ENCODE measurements at places on chromosomes 13 and 19.
A peak's percentile ranks its signal among the peaks of the same experiment; 100 is the strongest.

GRCh38 chr19:56838909-56839651 is 1.4 kb downstream of the PEG3 start:
- peak; percentile 3 for DNase-seq

DNA sequence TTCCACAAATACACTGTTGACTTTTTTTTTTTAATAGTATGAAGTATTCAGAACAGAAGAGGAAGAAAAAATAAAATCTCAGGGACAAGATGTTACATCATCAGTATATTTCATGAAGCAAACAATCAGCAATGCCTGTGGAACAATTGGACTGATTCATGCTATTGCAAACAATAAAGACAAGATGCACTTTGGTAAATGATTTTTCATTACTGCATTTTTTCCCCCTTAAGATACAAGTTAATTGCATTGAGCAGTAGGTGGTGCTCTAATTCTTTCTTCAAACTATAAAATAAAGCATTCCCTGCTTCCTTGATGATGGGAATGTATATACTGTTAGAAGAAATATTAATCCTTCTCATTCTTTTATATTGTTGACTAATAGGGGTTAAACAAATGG is 17.1 kb downstream of the UCHL3 start:
- DNase-seq = peak; percentile 75

DNA sequence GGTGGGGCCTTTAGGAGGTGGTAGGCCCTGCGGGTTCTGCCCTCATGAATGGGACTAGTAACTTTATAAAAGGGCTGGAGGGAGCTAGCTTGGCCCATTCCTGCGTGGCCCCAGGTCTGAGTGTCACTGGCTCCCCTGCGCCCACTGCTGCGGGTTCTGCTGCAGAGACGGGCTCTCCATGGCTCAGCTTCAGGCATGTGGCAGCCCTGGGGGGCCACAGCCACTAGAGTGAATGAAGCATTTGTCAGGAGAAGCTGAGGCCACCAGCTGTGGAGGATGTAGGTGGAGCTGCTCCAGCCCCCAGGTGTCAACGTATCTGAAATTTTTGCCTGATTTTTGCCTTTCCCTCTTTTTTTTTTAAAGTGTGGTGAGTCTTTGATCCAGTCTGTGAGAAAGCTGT is 119.1 kb downstream of the SOX1 start:
- DNase-seq = no peak

- DNase-seq = no peak
Observed at GRCh38 chr13:26968431-26969341, 202.9 kb downstream of the USP12 start.

DNA sequence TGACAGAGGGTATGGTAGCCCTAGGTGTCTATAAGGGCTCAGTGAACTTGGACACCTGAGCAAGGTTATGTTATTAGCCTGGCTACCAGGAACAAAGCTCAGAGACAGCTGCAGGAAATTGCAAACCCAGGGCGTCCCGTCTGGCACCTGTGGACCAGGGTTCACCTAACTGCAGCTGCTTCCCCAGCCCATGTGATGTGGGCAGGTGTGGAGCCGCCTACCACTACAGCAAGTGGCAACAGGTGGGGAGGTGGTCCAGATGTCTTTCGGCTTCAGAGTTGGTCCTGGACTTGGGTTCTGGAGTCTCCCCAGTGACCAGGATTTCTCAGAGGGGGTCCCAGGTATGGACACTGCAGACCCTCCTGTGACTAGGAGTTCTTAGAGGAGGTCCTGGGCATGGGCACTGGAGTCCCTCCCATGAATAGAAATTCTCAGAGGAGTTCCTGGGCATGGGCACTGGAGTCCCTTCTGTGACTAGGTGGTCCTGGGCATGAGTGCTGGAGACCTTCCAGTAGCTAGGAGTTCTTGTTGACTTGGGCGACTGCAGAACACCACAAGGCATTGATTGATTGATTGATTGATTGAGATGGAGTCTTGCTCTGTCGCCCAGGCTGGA is 25.2 kb downstream of the ACTL9 start:
- DNase-seq = no peak

- DNase-seq = no peak
Observed at GRCh38 chr13:59570204-59570603, 593.5 kb downstream of the DIAPH3 start.

GRCh38 chr19:13058951-13059660 is 43.6 kb downstream of the LYL1 start:
- no peak for DNase-seq

- no peak for DNase-seq
Observed at GRCh38 chr19:45296355-45296754, 26.3 kb downstream of the CKM start.

DNA sequence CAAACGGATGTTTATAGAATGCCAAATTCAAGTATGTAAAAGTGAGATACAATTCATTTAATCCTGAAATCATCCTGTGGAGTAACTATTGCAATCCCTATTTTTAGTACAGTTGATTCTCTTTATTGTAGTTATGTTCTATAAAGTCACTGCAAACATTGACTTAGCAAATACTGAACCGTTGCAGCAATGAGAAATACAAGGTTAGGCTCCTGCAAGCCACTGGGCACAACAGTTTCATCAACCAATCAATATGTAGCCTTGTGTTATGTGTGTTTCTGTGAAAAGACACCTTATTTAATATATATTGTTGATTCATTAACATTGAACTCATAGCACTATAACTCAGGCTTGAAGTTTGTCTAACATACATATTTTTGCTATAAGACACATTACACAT is 174.4 kb downstream of the DCT start:
- DNase-seq = no peak

DNA sequence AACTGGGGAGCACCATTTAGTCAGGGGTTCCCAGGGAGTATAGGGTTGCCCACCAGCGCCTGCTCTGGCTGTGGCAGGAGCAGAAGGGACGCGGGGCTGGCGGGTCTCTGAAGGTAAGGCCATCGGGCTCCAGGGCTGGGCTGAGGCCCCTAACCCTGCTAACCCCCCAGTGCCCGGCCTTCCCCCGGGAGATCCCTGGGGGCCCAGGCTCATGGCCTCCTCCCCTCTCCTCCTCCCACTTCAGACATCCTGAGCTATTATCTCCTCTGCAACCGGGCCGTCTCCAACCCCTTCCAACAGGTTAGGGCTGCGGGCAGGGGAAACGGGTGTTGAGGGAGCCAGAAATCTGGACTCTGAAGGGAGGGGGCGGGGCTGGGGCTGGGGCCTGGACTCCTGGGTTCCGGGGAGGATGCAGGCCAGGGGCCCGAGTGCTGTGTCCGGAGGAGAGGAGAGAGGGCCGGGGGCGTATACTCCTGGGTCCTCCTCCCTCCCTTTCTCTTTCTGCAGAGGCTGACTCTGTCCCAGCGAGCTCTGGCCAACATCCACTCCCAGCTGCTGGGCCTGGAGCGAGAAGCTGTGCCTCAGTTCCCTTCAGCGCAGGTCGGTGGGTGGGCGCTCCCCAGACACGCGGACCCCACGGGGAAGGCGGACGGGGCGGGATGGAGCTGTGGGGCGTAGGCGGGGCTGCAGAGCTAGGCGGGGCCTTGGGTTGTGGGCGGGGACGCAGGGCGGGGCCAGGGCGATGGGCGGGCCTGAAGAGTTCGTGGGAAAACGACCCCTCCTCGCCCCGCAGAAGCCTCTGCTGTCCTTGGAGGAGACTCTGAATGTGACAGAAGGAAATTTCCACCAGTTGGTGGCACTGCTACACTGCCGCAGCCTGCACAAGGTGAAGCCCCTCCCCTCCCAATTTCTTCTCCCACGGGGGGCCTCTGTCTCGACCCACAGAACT is 15.3 kb downstream of the TTYH1 start:
- no peak for DNase-seq
